ENCODE measurements at places on chromosomes 6 and 20. TPM values are rescaled to one million over a fixed set of nuclear protein-coding genes. Genes with fewer than 3 reads are reported as not detected.
A peak's percentile ranks its signal among the peaks of the same experiment; 100 is the strongest.

- H3K4me3 ChIP-seq = no peak overlapping the region
- H3K4me1 ChIP-seq = no peaks in the 10 kb centered on the region
- no peak overlapping the region for H3K27ac ChIP-seq
- H3K36me3 ChIP-seq = no peaks in the 10 kb centered on the region
- H3K27me3 ChIP-seq = no peaks in the 10 kb centered on the region
- no peak for DNase-seq
Measured at GRCh38 chr6:15654250-15654649, 8.6 kb downstream of the DTNBP1 start.

- peaks cover 17% of the 10 kb centered on the region for H3K4me1 ChIP-seq
- no peaks in the 10 kb centered on the region for H3K36me3 ChIP-seq
- no peak overlapping the region for H3K27ac ChIP-seq
- DNase-seq = no peak
Measured at GRCh38 chr6:125910527-125910926, 46.0 kb upstream of the HINT3 start.

DNA sequence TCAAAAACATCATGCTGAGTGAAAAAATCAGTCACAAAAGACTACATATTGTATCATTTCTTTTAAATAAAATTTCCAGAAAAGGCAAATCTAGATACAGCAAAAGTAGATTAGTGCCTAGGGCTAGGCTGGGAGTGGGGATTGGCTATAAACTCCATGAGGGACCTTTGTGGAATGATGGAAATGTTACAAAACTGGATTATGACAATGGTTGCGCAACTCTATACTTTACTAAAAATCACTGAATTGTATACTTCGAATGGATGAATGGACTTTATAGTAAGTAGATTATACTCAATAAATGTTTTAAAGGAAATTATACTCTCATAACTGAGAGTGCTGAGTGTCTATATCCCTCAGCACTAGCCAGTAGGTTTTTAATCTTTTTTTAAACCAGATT lies 4.3 kb downstream of the HMGN3 start:
- no peak overlapping the region for H3K27ac ChIP-seq
- H3K4me3 ChIP-seq = no peak overlapping the region
- no peaks in the 10 kb centered on the region for H3K27me3 ChIP-seq
- peaks cover 6% of the 10 kb centered on the region for H3K4me1 ChIP-seq
- no peaks in the 10 kb centered on the region for H3K36me3 ChIP-seq

THBD gene
- polyA plus RNA-seq = 2.1 TPM

DNA sequence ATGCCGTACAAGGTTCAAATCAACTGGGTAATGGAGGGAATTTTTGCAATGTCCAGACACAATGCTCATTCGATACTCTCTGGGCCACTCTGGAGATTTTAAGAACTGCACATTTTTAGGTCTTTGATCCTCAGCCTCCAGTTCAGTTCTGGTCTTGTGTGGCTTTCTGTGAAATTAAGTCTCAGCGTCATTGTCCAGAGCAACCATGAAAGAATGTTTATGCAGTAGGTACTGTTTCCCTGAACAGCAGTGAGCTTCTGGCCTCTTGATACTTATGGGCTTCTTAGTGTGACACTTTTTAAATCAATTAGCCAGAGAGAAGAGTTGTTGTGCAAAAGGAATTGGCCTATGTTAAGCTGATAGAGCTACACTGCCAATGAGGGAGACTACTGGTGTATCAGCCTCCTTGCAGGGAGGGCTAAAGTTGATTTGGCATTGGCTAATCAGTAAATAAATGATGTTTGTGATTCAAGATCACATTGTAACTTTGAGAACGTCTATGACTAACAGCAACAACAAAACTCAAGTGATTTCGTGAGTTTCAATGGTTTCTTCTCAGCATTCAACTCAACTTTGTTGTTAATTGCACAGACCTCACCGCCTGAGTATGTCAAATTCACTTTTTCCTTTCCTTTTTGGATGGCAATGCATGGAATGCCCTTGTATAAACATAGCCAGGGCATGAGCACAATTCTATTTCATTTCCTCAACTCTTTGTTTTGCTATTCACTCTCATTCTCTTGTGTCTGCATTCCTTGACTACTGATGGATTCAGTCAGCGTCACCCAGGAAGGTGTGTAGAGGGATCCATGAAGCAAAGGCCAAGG lies 85.1 kb downstream of the GJA1 start:
- H3K4me1 ChIP-seq = peaks cover 13% of the 10 kb centered on the region
- H3K27me3 ChIP-seq = no peaks in the 10 kb centered on the region
- no peak for DNase-seq
- no peaks in the 10 kb centered on the region for H3K36me3 ChIP-seq
- no peak overlapping the region for H3K27ac ChIP-seq

ESR1 gene
- polyA plus RNA-seq = 0.77 TPM

DDX43 gene
- 0.15 TPM for polyA plus RNA-seq

MOG gene
- polyA plus RNA-seq = not detected

- no peak overlapping the region for H3K4me3 ChIP-seq
- H3K27me3 ChIP-seq = peaks cover 21% of the 10 kb centered on the region
- peaks cover 5% of the 10 kb centered on the region for H3K4me1 ChIP-seq
- no peak overlapping the region for H3K27ac ChIP-seq
Measured at GRCh38 chr20:48307277-48307676, 520.5 kb downstream of the PREX1 start.

DNA sequence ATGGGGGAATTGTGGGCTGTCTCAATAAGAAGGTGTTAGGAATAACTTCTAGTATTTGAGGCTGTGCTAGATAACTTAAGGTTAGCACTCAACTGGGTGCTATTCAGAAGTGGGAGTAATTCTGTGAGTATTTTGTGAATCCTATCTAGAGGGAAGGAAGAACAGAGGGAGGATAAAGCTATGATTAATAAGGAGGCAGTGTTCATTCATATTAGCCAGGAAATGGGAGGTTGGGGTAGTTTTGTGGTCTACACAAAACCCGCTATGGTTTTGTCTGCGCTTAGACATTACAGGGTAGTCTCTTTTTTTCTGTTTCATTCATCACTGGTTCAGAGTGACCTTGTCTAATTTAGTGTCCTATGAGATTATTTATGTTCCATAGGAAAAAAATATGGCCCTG lies 341.0 kb downstream of the ARHGAP18 start:
- no peak for DNase-seq
- H3K36me3 ChIP-seq = no peaks in the 10 kb centered on the region
- H3K27me3 ChIP-seq = no peaks in the 10 kb centered on the region
- no peaks in the 10 kb centered on the region for H3K4me1 ChIP-seq
- H3K4me3 ChIP-seq = no peak overlapping the region

DNA sequence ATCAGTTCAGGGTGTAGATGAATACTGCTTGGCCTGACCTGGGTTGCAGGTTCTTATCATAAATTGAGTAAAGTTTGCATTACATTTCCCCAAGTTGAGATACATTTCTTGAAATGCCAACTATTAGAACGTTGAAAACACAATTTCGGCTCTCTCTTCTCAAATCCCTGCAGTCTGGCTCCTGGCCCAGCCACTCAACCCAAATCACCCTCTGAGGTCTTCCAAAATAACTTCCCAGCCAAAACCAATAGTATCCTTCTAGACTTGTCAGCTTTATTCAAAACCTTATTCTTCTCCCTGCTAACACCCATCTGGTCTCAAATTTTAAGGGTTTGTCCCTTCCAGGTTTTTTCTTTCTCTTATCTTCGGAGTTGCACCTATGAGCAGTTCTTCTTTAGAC lies 263.6 kb downstream of the EYA4 start:
- no peak overlapping the region for H3K4me3 ChIP-seq
- no peak overlapping the region for H3K27ac ChIP-seq
- no peak for DNase-seq
- H3K27me3 ChIP-seq = no peaks in the 10 kb centered on the region
- H3K36me3 ChIP-seq = no peaks in the 10 kb centered on the region

DNA sequence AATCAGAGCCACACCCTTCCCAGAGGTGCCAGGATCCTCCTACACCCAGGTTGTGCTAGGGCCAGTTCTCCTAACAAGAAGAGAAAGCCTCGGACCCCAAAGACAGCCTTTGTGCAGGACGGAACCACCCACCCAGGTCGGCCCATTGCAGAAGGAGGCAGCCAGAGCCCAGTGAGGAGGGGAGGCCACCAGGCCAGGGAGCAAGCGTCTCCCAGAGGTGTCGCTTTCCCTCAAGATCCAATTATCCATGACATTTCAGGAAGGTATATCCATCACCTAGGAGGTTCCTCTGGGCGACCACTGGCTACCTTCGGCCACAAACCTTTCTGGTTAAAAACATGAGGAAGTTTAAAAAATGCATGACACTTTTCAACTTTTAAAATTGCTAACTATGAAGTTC lies 87.4 kb upstream of the THBS2 start:
- H3K36me3 ChIP-seq = no peaks in the 10 kb centered on the region
- no peak overlapping the region for H3K27ac ChIP-seq
- no peaks in the 10 kb centered on the region for H3K27me3 ChIP-seq
- H3K4me1 ChIP-seq = peaks cover 61% of the 10 kb centered on the region

GRCh38 chr6:54910431-54910884 lies 63.9 kb downstream of the FAM83B start:
- no peak for DNase-seq
- no peak overlapping the region for H3K27ac ChIP-seq
- no peaks in the 10 kb centered on the region for H3K36me3 ChIP-seq
- no peaks in the 10 kb centered on the region for H3K4me1 ChIP-seq
- no peak overlapping the region for H3K4me3 ChIP-seq
- no peaks in the 10 kb centered on the region for H3K27me3 ChIP-seq

- H3K27ac ChIP-seq = no peak overlapping the region
- H3K4me1 ChIP-seq = no peaks in the 10 kb centered on the region
- H3K36me3 ChIP-seq = no peaks in the 10 kb centered on the region
- DNase-seq = no peak
Measured at GRCh38 chr6:135520781-135521180, 23.2 kb upstream of the AHI1 start.

TREML2 gene
- 0.03 TPM for polyA plus RNA-seq

KHDC1L gene
- polyA plus RNA-seq = 0.10 TPM

GRCh38 chr20:38298768-38299288 lies 5.1 kb upstream of the BPI start:
- peaks cover 11% of the 10 kb centered on the region for H3K4me1 ChIP-seq
- H3K27ac ChIP-seq = no peak overlapping the region
- peaks cover 6% of the 10 kb centered on the region for H3K27me3 ChIP-seq
- DNase-seq = no peak

GRCh38 chr6:155126727-155127439 lies 131.8 kb downstream of the TIAM2 start:
- H3K4me3 ChIP-seq = no peak overlapping the region
- DNase-seq = no peak
- H3K27me3 ChIP-seq = no peaks in the 10 kb centered on the region

AGER gene
- 2.0 TPM for polyA plus RNA-seq

HLA-DQA1 gene
- 0.70 TPM for polyA plus RNA-seq

- H3K4me1 ChIP-seq = no peaks in the 10 kb centered on the region
- H3K27ac ChIP-seq = no peak overlapping the region
- H3K4me3 ChIP-seq = no peak overlapping the region
- DNase-seq = no peak
- H3K27me3 ChIP-seq = no peaks in the 10 kb centered on the region
Measured at GRCh38 chr6:168138436-168138835, 59.4 kb upstream of the FRMD1 start.

DNA sequence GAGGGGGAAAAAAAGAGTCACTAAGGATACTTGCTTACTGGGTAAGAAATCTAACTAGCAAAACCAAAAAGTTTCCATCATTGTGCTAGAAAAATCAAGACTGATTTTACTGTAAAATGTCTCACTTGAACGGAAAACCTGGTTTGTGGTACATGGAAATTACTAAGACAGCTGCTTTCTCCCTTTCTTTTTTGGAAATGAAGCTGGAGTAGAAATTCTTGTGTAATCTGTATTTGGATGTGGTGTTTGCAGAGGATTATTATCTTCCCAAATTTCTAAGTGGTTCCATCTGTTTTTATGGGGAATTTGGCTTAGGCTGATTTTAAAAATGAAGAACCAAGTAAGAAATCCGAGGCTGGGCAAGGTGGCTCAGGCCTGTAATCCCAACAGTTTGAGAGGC lies 20.4 kb downstream of the EPB41L2 start:
- no peaks in the 10 kb centered on the region for H3K36me3 ChIP-seq
- no peak overlapping the region for H3K27ac ChIP-seq
- H3K4me1 ChIP-seq = no peaks in the 10 kb centered on the region

MUC22 gene
- not detected for polyA plus RNA-seq

GRCh38 chr6:34795836-34796425 lies 4.0 kb downstream of the BLTP3A start:
- H3K27ac ChIP-seq = no peak overlapping the region
- H3K4me1 ChIP-seq = peaks cover 15% of the 10 kb centered on the region
- H3K4me3 ChIP-seq = no peak overlapping the region
- no peaks in the 10 kb centered on the region for H3K27me3 ChIP-seq
- DNase-seq = no peak

OXT gene
- polyA plus RNA-seq = not detected

SCUBE3 gene
- polyA plus RNA-seq = not detected

GRCh38 chr6:36491378-36491965 lies 48.7 kb downstream of the KCTD20 start:
- no peaks in the 10 kb centered on the region for H3K27me3 ChIP-seq
- H3K4me1 ChIP-seq = no peaks in the 10 kb centered on the region
- H3K36me3 ChIP-seq = peaks cover 9% of the 10 kb centered on the region
- no peak overlapping the region for H3K27ac ChIP-seq
- DNase-seq = no peak
- no peak overlapping the region for H3K4me3 ChIP-seq

GRCh38 chr6:133806382-133807140 lies 82.4 kb upstream of the TCF21 start:
- DNase-seq = no peak
- no peaks in the 10 kb centered on the region for H3K27me3 ChIP-seq
- no peak overlapping the region for H3K4me3 ChIP-seq
- no peaks in the 10 kb centered on the region for H3K4me1 ChIP-seq
- no peak overlapping the region for H3K27ac ChIP-seq

DNA sequence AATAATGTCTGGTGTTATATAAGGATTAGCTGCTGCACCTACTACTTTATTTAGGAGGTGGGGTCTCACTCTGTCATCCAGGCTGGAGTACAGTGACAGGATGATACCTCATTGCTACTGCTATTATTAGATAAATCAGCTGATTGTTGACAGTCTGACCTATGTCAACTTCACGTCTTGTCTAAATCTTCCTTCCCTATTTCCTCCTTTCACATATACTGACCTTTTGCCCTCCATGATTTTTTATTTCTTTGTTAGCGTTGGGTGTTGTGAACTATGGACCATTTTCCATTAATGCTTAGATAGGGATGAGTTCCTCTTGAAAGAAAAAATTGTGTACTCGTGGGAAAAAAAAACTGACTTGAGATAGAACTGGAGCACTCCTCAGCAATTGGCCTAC lies 109.9 kb upstream of the BEND6 start:
- no peaks in the 10 kb centered on the region for H3K27me3 ChIP-seq
- DNase-seq = no peak

- peak overlapping the region; percentile 67 for H3K27ac ChIP-seq
- H3K4me1 ChIP-seq = peaks cover 74% of the 10 kb centered on the region
- no peak for DNase-seq
- H3K27me3 ChIP-seq = no peaks in the 10 kb centered on the region
- H3K36me3 ChIP-seq = peaks cover 36% of the 10 kb centered on the region
Measured at GRCh38 chr20:50141018-50141675, 12.4 kb downstream of the PEDS1 start.

MLIP gene
- 0.87 TPM for polyA plus RNA-seq

DNA sequence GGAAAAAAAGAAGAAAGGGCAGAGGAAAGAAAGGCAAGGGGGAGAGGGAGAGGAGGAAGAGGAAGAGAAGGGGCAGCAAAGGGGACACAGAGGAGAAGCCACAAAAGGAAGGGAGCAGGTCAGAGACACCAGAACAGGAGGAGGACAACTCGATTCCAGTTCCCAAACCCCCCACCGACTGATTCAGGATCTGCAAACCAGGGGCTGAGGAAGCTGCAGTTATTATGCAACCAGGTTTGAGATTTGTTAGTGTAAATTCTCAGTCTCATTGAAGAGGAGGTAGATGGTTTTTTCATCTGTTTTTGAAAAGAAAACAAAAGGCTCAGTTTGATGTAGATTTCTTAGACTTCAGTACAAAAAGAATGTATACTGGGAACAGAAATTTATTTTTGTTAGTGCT lies 202.8 kb downstream of the FOXC1 start:
- DNase-seq = no peak
- H3K4me1 ChIP-seq = no peaks in the 10 kb centered on the region
- no peaks in the 10 kb centered on the region for H3K27me3 ChIP-seq
- no peak overlapping the region for H3K27ac ChIP-seq
- H3K36me3 ChIP-seq = no peaks in the 10 kb centered on the region
- H3K4me3 ChIP-seq = no peak overlapping the region
